SJSA1 (cell line): ENCODE measurements at places on chromosomes 6 and 20. TPM values are rescaled to one million over a fixed set of nuclear protein-coding genes. Genes with fewer than 3 reads are reported as not detected.

DNA sequence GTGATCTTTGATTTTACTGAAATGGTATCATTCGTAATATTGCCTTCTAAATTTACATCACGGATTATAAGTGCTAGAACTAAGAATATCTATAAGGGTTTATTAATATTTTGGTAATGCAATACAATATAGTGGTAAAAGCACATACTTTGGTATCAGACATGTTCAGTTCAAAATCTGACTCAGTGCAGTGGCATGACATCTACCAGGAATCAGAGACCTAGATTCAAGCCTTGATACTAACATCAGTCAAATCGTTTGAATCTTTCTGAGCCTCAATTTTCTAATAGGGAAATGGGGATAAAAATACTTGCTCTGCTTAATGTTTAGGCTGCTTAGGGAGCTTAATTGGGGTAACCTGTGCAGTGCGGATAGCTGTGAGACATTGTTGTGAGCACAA, 488.0 kb downstream of the BCKDHB start:
- no peak for DNase-seq

- DNase-seq: no peak
These were observed 91.8 kb downstream of the CARMIL1 start for GRCh38 chr6:25371037-25371347.

DNA sequence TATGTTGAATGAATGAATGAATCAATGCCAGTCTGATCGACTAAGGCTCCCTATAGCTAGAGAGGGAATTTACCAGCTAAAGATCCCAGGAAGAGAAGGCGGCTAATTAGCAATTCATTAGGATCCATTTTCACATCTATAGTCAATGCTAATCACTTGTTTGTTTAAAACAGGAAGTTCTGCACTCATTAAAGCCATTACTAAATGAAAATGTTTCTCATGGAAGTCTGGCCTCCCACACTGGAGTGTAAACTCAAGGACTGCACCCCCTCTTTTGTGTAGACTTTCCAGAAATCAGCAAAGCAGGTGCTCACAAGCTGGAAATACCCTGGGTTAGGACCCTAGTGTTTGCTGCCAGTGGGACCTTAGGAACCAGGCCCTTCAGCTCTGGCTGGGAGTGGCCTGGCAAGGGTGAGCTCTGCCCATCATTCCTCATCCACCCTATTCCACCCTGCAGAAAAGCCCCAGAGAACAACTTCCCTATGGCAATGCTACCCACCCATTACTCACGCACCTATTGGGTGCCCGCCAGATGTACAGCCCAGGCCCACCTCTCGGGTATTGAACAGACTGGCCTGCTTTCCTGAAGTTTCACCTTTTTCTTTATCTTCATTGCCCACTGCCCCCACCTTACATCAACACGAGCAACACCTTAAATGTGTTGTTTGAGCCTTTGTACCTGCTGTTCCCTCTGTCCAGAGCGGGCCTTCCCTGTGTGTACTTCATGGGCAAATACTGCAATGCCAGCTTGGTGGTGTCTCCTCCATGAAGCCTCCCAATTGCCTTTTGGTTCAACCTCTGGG, 60.8 kb downstream of the TTI1 start:
- DNase-seq: no peak

SLC2A10 gene
- 18.5 and 19.2 TPM in 2 replicates for total RNA-seq

DNA sequence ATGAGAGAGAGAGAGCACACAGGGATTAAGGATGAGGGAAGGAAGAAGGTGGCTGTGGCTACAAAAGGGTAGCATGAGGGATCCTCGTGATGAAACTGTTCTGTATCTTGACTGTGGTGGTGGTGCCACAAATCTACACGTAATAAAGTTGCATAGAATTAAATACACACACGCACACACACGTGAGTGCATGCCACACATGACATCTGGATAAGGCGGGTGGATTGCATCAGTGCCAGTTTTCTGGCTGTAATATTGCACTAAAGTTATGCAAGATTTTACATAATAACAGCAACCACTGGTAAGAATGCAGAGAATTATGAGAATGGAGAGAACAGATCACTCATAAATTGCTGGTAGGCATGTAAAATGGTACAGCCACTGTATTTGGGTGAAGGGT, 16.9 kb upstream of the STK35 start:
- DNase-seq: no peak

GRCh38 chr20:45545754-45546453, 1.3 kb downstream of the EPPIN start:
- DNase-seq: no peak

GRCh38 chr6:78436335-78436734, 431.0 kb upstream of the IRAK1BP1 start:
- no peak for DNase-seq

AFG1L gene
- total RNA-seq: 1.6 and 3.0 TPM in 2 replicates

- no peak for DNase-seq
These were observed 561.3 kb upstream of the CDH4 start for GRCh38 chr20:60690771-60691170.

ROS1 gene
- not detected in 2 replicates for total RNA-seq

GRCh38 chr6:4281341-4282293, 146.2 kb upstream of the ECI2 start:
- no peak for DNase-seq

DNA sequence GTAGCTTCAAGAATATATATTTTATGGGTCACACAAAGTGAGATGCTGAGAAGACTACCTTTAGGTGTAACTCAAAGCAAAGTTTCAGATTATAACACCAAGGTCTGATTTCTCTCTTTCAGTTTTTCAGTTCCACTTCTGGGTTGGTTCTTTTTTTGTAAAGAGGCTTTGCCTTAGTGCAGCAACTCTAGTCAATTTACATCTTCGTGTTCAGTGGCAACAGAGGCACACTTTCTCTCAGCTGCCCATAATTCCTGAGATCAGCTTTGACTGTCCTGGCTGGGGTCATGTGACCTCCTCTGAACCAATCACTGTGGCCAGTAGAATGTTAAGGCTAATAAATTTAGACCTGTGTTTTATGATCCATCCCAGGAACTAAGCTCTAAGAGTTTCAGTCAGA, 120.2 kb downstream of the TINAG start:
- DNase-seq: no peak

- no peak for DNase-seq
These were observed 50.5 kb upstream of the DTNBP1 start for GRCh38 chr6:15713325-15713724.

DNA sequence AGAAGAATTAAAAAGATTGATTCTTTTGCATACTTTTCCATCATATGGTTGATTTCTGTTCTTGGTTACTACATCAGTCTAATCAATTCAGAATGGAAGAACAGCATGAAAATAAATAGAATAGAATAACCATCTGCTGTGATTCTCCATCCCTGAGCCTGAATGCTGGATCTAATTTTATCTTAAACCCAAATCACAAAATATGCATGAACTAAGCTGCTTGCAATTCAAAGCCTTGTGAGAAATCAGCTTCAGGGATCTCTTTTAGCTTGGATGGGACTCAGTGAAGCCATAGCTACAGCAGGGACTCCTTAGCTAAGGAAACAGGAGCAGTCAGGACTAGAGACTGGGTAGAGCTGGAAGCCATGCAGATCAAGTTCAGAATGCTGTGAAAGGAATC, 74.1 kb downstream of the TPBG start:
- DNase-seq: no peak

DNA sequence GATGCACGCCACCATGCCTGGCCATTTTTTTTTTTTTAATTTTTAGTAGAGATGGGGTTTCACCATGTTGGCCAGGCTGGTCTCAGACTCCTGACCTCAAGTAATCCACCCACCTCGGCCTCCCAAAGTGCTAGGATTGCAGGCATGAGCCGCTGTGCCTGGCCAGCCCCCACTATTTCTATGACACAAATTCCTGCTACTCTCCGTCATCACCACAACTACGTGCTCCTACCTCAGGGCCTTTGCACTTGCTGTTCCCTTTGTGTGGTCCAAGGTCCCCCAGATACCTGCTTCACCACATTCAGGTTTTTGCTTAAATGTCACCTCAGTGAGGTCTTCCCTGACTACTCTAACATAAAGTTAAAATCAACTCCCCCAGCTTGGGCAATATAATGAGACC, 5.2 kb upstream of the CEBPB start:
- DNase-seq: no peak
